ENCODE measurements at places on chromosomes 7 and 10.

DNA sequence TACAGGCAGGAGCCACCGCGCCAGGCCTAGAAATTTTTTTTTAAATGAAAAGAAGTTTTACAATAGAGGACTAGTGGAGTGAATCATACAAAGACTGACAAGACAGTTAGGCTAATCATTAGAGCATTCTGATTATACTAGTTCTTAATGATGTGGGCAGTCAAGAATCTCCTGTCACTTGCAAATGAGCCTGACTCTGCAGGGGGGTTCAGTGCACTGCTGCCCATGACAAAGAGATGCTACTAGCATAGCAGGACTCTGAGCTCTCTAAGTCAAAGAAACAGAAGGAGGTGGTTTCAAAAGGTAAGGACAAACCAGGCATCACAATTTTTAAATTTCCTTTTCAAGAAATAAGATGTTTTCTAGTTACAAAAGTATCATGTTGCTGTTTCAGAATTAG, 59.0 kb downstream of the CCDC6 start:
- no peak for DNase-seq

GRCh38 chr10:44966129-44966815, 6.7 kb downstream of the RASSF4 start:
- DNase-seq, result no peak

- no peak for DNase-seq
These were observed 199.6 kb upstream of the HDAC9 start for GRCh38 chr7:18295781-18296423.

GRCh38 chr10:73839276-73839966, 28.0 kb upstream of the NDST2 start:
- no peak for DNase-seq

GRCh38 chr7:94276795-94277194, 117.9 kb upstream of the COL1A2 start:
- DNase-seq, result no peak

DNA sequence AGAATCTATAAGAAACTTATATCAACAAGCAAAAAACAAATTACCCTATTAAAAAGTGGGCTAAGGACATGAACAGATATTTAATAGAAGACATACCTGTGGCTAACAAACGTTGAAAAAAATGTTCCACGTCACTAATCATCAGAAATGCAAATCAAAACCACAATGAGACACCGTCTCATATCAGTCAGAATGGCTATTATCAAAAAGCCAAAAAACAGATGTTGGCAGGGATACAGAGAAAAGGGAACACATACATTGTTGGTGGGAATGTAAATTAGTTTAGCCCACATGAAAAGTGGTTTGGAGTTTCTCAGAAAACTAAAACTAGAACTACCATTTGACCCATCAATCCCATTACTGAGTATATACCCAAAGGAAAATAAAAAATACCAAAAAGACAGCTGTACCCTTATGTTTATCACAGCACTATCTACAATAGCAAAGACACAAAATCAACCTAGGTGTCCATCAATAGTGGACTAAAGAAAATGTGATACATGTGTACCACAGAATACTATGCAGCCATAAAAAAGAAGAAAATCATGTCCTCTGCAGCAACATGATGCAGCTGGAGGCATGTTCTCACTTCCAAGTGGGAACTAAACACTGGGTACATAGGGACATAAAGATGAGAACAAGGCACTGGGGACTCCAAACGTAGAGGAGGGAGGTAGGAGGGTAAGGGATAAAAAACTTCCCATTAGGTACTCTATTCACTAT, 83.8 kb upstream of the TMEM168 start:
- no peak for DNase-seq

DNA sequence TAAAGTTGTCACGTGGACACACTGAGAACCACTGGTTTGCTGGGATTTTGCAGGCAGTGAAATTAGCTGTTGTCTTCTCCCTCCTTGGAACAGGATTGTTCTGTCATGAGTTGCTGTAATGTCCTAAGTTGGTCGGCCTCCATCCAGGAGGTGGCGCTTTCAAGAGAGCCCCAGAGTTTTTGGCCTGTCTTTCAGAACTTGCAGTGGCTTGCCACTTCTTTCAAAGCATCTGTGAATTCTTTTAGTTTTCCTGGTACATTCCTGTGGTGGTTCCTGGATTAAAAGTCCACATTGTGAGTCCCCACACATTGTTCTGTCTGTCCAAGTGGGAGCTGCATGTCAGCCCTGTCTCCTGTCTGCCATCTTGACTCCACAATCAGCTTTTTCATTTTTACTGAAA, 133.8 kb downstream of the PON1 start:
- DNase-seq, result no peak

GRCh38 chr7:196778-197321, 4.5 kb downstream of the FAM20C start:
- no peak for DNase-seq

DNA sequence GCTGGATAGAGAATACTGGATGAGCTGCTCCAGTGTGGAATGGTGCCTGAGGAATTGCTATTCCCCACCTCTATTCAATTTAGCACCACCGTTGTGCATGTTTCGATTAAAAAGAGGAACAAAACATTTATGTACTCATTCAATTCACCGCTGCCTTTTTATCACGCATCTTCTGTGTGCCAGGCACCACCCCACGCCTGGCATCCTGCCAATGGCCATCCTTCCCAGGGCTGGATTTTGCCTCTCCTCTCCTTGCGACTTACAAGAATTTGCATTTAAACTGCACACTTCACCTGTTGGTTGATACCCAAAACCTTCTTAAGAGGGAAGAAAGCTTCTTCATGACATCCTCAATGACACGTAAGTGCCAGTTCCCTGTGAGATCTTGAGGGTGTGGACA, 110.2 kb upstream of the DPP6 start:
- DNase-seq, result no peak

- DNase-seq, result no peak
These were observed 218.4 kb upstream of the KCND2 start for GRCh38 chr7:120054376-120055100.

GRCh38 chr7:149827089-149827981, 10.8 kb upstream of the ZNF862 start:
- no peak for DNase-seq

DNA sequence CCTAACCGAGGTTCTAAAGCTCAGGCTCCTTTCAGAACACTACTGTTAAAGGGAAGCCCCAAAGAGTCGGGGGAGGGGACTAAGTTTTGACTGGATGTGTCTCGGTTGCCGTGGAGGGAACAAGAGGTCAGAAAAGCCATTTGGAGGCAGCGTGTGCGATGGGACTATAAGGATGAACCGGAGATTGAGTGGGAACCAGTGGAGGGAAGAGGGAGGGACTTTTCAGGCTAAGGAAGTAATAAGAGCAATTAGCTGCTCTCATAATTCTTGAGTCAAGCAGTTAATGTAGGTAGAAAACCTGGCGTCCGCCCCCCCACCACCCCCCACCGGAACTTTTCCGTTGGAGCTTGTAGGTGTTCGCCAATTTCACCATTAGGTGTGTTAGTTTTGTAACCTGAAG, 491 bp upstream of the AKAP9 start:
- DNase-seq, result no peak

GRCh38 chr10:123890756-123891143, 857 bp downstream of the CPXM2 start:
- no peak for DNase-seq

- no peak for DNase-seq
These were observed 26.8 kb downstream of the PLAC9 start for GRCh38 chr10:80159166-80159873.

GRCh38 chr10:97479939-97480338, 18.3 kb downstream of the MMS19 start:
- DNase-seq, result no peak

GRCh38 chr10:5999440-6000165, 22.3 kb upstream of the IL15RA start:
- no peak for DNase-seq

- DNase-seq, result no peak
These were observed 11.1 kb downstream of the SFXN3 start for GRCh38 chr10:101042118-101042517.
